ENCODE measurements at places on chromosomes 5 and 9.

GRCh38 chr9:96603305-96604003 is 16.2 kb downstream of the CDC14B start:
- peak; percentile 84 for DNase-seq

DNA sequence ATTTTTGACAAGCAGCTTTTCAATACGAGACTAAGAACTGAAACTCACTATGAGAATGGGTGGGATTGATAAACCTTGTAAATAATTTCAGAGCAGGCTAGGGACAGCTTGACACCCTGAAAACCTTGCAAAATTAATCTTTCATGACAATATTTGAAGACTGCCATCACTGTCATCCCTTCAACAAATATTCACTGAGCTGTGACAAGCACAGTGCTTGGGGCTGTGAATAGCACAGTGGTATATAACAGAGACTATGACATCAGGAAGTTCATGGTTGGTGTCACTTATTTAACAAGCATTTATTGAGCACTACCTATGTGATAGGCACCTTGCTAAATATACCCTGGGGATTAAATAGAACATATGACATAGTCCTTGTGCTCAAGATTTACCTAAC is 741.0 kb upstream of the RIOK2 start:
- DNase-seq: no peak

DNA sequence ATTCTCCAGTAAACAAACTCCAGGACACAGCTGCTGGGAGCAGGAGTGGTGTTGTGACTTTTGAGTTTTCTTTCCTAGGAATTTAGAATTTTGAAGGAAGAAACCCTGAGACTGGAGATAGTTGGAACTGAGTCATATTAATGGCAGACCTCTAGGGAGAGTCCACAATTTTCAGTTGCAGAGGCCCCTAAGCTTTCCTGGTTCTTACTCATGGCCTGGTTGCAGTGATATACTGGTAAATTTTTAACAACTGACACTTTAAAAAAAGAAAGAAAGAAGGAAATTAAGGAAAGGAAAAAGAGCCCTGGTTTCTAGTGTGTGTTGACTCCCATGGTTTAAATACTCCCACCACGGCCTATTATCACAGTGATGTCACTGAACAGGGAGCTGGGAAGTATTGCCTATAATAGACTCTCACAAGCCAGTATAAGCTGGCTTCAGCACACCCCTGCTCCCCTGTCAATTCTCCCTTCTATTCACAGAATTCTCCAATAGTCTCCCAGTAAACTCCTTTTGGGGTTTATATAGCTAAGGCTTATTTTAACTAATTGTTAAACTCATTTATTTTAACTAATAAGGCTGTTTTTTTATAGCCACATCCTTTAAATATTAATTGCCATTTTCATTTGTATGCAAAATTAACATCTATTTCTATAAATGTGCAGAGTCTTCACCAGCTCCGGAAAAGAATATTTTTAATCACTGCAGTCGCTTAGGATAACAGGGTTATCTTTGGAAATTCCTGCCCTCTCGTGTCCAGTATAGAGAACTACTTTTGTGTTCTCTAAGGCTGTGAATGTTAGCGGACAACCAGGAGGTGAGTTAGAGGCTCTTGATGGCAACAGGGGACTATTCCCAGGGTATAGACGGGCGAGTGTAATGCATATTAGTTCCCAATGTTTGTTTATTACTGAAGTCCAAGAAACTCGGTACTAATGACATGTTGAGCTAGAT is 59.7 kb downstream of the GGTA1 start:
- peak; percentile 36 for DNase-seq

- peak; percentile 79 for DNase-seq
These were observed 86.3 kb upstream of the RPS23 start for GRCh38 chr5:82364497-82364896.

DNA sequence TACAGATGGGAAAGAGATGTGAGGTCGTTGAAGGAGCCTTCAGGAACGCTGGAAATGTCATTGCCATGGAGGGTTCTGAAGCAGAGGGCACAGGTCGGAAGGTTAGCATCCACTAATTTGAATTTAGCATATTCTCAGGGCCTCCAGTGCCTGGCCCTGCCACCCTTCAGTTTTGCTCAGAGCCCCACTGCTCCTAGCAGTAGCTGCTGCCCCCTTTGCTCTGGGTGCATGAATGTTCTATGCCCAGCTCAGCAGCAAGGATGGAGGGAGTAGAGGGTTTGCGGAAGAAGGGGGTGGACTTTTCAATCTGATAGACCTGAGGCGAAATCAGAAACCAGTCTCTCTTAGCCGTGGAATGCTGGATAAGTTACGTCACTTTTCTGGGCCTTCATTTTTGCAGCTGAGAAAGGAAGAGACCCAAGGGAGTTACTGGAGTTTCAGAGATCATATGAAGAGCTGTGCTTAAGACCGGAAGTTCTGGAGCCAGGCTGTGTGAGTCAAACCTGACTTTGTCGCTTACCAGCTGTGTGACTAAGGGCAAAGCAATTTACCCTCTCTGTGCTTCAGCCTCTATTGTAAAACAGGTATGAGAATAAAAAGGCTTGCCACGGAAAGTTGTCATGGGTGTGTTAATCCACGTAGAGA is 133.2 kb upstream of the PANK3 start:
- peak; percentile 96 for DNase-seq

- peak; percentile 99 for DNase-seq
These were observed 79.6 kb downstream of the ADAMTS2 start for GRCh38 chr5:179265514-179266290.

GRCh38 chr5:56094579-56095361 is 100.0 kb upstream of the IL6ST start:
- no peak for DNase-seq

- no peak for DNase-seq
These were observed 39.2 kb downstream of the FXN start for GRCh38 chr9:69074801-69075200.

DNA sequence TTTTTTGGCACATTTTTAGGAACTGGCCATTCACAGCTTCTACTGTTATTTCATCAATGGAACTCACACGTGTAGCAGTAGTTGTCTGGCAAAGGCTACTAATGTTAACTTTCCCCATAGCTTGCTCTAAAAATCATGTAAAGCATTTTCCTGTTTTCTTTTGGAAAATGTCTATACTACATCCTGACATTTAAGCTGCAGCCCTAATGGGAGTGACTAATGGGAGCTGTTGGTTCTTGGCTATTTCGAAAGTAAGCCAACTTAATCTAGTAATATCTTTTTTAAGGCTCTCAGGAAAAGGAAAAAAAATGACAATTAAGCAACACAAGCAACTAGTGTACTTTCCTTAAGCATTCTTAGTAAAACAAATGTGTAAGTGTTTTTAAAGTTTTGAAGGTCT is 169.2 kb downstream of the SLC12A2 start:
- peak; percentile 74 for DNase-seq

- no peak for DNase-seq
These were observed 200.7 kb downstream of the SLC12A2 start for GRCh38 chr5:128284236-128284635.

DNA sequence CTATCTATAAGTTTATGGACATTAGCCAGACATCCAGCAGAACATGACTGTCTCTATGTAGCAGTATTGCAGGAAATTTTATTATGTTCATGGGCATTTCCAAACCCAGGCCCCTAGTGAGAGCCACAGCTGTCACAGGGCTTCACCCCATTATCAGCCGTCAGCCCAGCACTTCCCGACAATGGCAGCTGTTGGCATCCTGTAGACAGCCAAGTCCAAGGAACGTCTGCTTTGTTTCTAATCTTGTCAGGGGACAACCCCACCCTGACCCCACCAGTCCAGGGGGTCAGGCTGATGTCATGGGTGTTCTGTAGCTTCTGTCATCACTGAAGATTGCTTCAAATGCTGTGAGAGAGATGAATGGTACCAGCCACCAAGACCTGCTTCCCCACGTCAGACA is 565.3 kb upstream of the BRINP1 start:
- no peak for DNase-seq

DNA sequence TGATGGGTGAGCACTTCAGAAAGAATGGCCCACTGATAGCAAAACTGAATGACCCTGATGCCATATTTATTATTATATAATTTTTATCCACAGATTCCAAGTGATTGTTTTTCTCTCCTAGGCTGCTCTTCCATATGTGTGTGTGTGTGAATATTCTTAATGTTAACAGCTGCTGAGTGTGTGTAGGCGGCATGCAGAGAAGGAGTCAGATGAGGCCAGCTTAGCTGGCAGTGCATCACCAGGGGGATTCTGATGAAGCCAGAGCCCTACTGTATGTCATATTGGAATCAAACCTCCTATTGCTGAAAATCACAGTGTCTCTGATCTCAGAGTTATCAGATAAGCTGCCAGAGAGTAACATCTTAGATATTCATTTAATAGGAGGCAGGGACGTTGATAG is 177.1 kb downstream of the DMAC1 start:
- DNase-seq: no peak

DNA sequence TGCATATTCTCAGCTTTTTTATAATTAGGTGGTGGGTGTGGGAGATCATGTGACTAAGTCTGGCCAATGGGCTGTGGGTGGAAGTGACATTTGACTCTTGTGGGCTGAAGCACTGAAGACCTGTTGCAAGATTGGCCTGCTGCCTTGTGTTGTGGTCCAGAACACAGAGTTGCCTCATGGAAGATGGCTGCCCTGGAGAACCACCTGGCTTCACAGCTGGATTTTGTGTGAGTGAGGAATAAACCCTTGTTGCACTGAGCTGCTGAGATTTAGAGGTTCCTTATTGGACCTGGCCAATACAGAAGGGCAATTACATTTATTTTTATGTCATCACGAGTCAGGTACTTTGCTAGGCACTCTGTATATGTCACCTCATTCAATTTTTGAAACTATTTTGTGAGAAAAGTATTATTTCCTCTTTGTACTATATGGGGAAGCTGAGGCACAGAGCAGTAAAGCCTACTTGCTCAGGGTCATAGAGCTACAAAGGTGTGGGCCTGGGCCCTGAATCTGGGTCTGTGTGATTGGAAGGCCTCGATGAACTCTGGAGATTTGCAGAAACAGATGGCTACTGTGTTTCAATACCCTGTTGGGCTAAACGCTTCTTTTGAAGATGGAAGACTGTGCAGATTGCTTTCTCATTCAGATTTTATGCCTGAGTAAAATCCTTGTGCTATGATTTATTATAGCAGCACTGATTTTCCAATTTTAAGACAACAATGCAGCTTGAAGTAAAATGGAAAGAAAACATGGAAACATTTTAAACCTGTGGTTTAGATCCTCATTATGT is 71.2 kb upstream of the TBC1D2 start:
- peak; percentile 92 for DNase-seq

DNA sequence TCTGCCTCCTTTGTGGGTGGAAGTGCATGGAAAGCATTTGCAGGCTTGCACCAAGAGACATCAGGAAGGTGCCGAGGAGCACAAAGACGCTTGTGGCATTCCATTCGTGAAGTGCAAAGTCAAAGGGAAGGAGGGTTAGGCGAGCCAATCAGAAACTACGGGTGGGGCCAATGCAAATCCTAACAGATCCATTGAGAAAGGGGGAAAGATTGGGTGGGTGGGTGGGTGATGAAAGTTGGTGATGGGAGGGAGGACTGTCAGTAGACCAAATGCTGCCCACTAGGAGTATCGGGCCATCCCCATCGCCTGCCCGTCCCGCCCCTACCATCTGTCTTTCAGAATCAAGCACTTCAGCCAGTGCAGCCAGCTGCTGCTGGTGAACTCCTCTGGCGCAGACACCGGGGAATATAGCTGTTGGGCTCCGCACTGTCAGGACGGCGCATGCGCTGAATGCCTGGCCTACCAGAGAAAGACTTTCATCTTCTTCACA is 17.1 kb upstream of the ANXA6 start:
- no peak for DNase-seq

DNA sequence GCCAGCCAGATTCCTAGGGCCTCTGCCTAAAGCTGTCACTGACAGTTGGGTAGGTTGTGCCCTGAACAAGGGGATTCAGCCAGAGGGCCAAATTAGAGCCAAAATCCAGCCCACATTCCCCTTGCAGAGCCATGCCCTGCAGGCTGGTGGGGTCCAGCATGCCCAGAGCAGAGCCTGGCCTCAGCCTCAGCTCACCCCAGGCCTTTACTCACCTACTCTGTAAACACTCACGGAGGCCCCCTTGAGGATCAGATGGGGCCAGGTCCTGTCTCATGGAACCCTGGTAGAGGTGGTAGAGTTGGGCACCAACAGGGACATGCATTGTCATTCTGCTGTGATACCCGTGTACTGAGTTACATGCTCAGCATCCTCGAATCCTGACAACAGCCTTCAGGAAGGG is 74.9 kb downstream of the LMX1B start:
- no peak for DNase-seq

GRCh38 chr9:105346273-105346672 is 101.6 kb upstream of the FSD1L start:
- DNase-seq: no peak

- DNase-seq: no peak
These were observed 22.5 kb downstream of the TPPP start for GRCh38 chr5:670396-671270.
